ENCODE measurements at places on chromosomes 6 and 20.

DNA sequence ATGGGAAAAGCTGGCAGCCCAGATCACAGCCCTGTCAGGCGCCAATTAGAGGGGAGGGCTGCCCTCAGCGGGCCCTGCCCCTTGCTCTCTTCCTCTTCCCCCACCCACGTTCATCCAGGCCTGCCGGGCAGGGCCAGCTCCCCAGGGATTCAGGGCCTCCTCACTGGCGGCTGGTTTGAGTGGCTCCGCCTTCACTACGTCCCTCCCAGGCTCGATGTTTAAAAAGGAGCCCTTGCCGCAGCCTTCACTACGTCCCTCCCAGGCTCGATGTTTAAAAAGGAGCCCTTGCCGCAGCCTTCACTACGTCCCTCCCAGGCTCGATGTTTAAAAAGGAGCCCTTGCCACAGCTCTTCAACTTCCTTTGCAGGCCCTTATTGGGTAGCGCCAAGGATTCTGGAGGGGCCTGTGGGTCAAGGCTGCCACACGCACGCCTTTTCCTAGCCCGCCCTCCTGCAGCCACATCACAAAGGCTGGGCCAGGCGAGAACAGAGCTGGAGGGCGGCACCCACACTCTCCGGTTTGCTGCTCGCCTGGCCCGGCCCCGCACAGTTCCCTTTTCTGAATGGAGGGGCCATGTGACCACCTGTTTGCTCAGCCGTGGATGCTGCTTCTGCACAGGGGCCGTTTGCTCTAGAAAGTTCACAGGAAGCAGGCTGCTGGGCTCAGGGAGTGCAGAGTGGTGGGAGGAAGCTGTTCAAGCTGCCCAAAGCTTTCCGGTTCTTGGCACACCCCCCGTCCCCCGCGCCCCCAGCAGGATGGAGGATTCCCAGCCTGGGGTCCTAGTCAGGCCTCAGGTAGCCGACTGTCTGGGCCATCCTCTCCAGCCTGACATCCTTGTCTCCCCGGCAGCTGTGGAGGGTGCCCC lies 1.6 kb downstream of the SLC17A9 start:
- peak; percentile 55 for DNase-seq

DNA sequence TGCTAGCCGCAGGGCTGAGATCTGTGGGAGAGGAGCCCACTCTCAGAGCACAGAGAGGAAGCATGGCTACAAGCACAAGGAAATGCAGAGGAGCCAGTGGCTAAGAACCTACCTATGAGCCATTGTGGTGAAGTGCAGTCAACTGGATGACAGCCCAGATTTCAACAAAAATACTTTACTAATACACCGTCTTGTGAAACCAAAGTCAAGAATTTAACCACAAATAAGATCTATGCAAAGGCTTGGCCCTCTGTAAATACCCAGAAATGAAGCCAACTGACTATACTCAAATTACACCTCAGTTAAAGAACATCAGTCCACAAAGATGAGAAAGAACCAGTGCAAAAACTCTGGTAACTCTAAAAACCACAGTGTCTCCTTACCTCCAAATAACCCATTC lies 40.1 kb upstream of the PTCHD4 start:
- DNase-seq = no peak

DNA sequence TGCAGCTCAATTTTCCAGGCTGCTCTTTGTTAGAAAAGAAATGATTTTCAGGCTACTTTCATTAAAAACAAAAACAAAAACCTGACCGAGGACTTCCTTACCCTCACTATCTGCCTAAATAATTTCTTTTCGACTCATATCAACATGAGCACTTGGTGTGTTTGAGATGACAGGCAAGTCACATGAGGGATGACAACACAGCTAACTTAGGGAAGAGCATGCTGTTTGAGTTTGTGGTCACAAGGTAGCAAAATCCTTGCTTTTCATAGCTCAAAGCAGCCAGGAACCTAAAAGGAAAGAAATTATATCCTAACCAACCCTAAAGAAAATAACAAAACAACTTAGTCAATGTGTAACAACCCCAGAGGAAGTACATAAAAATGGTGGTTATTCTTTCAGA lies 459.5 kb downstream of the KIF16B start:
- no peak for DNase-seq

DNA sequence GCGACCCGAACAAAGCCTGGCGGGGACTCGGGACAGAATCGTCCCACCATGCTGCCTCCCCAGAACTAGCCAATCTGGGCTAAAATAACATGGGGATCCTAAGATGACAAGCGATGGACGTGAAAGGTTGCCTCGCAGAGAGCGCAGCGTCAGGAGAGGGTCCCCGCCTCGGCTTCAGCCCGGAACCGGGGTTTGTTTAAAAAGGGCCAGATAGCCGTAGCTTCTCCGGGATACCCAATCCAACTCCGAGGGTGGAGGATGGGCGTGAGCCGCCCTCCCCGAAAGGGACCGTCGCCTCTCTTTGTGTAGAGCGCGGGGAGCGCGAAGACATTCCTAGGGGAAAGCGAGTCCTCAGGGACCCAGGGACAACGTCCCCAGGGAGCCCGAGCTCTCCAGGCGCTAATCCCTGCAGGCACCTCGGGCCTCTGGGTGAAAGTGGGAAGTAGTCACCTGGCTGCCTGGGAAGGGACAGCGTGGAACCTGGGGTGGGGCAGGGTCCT lies 643 bp downstream of the CD24 start:
- DNase-seq = no peak

DNA sequence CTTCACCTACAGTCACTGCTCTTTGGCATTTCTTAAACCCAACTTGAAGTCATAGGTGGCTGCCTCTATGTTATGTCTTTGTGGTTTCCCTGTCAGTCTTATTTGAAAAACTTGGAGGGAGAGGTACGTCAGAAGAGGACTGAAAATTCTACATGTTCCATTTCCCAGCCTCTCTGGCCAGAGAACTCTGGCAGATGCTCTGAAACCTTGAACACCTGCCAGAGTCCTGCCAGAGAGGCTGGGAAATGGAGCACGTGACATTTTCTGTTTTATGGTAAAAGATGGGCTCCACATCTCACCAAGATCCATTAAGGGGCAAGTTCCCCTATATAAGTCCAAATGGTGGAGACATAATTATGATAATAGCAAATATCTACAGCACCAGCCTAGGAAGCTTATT lies 99.5 kb downstream of the MAFB start:
- no peak for DNase-seq

DNA sequence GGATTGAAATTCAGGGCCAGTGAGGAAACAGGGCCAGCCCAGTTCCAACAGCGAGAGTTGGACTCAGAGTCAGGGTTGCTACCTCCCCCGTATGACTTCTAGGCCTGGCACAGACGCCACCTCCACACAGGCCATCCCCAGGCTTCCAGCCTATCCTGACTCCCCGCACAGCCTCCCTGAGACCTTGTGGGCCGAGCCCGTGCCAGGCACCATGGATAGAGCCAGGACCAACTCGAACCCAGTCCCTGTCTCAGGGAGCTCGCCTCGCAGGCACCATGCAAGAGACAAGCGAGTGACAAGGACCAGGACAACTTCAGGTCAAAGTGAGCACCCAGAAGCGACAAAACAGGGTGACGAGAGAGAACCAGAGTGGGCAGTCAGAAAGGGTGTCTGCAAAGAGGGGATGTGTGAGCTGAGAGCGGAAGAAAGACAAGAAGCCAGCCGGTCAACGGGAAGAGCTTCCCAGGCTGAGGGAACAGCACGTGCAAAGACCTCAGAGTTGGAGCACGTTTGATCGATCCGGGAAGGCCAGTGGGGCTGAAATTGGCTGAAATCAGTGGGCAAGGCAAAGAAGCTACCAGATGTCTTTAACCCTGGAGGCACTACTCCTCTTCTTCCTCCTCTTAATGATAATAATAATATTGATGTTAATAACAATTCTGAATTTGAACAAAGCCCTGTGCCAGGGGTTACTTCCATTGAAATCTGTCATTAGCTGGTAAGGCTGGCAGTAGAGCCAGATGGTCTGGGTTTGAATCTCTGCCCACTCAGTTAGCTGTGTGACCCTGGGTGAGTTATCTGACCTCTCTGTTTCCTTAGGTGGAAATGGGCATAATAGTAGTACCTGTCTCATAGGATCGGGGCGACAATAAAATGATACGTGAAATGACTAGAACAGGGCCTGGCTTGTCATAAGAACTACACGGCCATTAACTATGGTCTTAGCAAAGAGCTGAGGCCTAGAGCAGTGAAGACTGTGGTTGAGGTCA lies 45.0 kb downstream of the KIAA1755 start:
- DNase-seq = no peak

DNA sequence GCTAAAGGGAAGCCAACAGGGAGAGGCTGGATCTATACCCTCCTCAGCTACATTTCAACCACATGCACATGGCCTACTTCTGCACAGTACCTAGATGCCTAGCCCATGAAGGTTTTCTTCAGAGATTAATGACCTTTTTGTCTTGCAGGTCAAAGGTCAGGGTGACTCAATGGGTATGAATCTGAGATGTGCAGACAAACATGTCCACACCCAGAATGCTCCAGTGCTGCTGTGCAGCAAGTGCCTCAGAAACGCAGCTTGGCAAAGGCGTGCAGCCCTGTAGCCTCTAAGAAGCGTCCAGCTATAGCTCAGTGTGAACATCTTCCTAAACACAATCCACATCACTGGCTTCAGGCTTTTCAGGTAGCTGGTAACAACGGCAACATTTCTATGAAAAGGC lies 24.4 kb downstream of the MAP1LC3A start:
- DNase-seq = no peak

DNA sequence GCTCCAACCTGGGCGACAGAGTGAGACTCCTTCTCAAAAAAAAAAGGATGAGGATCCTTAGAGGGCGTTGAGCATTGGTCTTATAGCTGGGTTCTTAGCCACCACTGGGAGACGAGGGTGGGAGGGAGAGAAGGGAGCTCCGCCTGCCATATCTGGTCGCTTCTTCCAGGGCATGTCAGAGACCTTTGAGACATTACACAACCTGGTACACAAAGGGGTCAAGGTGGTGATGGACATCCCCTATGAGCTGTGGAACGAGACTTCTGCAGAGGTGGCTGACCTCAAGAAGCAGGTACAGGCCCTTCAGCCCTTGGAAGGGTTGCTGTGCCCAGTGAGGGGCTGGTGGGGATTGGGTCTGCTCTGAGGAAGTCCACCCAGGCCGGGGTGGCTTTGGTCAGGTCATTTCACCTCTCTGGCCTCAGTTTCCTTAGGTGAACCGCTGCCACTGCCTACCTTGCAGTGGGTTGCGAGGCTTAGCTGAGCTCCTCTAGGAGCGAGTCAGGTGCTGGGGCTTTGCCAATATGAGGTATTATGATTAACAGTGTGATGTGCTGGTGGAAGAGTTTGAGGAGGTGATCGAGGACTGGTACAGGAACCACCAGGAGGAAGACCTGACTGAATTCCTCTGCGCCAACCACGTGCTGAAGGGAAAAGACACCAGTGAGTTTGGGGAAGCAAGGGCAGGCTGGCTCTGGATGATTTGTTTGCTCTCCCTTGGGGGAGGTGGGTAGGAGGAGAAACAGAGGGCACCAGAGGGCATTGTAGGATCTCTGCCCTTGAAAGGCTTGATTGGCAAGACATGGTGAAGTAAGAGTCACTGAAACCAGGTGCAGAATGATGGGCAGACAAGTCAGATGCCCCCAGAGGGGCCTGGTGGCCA lies 8.5 kb downstream of the CNPY3 start:
- DNase-seq = no peak

GRCh38 chr6:163086624-163086920 lies 327.9 kb upstream of the QKI start:
- DNase-seq = no peak

- DNase-seq = no peak
These were observed at the start of gene PROCR for GRCh38 chr20:35171753-35172433. PROCR (plus strand) TSS chr20:35172072; CDS start chr20:35172155, 83 bp downstream.

GRCh38 chr6:169452869-169453620 lies 199.4 kb upstream of the THBS2 start:
- no peak for DNase-seq

DNA sequence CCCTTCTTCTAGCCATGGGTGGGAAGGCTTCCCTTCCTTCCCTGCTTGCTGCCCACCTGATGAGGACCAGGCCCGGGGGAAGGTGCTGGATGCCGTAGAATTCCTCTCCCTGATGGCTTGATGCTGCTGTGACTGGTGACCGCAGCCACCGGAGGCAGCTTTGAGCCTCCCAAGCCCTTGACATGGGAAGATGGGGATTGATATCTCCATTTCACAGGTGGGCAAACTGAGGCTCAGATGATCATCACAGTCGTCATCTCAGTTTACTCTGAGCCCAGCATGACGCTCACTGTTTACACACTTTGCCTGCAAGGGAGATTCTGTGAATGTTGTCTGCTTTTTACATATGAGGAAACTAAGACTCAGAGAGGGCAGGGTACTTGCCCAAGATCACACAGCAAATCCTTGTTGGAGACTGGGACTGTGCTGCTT lies 43.9 kb downstream of the SRC start:
- DNase-seq = no peak

DNA sequence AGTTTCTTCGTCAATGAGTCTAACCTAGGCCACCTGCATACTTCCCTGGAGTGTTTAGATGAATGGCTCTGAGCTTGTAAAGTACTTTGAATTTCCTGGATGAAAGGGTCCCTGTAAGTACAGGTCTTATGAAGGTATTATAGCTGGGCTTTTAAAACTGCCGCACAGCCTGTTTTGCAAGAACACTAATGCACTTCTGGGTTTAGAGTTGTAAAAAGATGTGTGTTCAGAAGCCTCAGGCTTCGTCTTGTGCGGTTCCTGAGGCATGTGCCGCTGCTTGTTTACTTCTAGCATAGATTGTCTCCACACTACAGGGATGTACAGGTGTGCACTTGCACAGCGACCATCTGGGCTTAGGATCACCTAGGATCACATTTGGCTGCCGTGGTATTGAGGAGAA lies 324.5 kb downstream of the SOX4 start:
- no peak for DNase-seq

GRCh38 chr20:20334489-20334888 lies 33.4 kb upstream of the INSM1 start:
- DNase-seq = no peak

DNA sequence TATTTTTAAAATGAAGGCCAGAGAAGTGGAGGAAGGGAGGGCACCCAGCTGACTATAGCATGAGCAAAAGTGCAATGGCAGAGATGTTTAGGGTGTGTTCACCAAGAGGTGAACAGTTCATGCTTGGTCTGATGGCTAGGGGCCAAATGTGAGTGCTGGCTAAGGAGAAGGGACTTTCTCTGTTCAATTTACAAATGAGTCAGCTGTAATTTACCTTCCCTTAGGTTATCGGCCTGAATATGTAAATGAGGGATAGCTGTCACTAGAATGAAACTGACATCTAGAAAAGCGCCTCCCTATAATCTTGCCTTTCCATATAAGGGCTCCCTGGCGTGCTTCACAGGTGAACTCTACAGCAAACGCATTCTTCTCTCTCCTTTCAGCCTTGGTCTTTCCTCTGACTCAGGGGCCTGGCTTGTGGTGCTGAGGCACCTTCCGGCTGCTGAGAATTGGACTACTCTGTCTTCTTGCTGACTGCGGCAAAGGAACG lies 114.7 kb upstream of the BACH2 start:
- DNase-seq = peak; percentile 56

GRCh38 chr6:170081556-170081955 lies 209.3 kb downstream of the DLL1 start:
- no peak for DNase-seq

GRCh38 chr6:138544501-138544900 lies 45.2 kb upstream of the NHSL1 start:
- no peak for DNase-seq

DNA sequence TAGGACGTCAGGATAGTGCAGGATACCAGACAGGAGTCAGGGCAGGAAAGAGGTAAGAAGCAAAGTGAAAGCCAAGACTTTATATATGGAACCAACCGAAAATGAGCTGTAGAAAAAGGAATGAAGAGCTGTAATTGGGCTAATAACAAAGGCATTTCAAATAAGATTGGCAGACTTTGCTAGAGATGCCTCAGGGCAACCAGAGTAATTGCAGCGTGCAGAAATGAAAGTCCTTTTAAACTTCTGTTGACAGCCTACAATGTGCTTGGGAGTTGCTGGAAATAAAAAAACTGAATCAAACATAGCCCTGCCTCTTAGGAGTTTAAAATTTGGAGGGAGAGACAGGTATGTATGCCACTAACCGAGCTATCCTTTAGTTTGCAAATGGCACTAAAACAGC lies 56.4 kb upstream of the NKX2-4 start:
- DNase-seq = no peak
